ENCODE measurements at places on chromosomes 16 and 17.

- no peak for DNase-seq
Observed at GRCh38 chr17:59941131-59941530, 23.4 kb downstream of the RNFT1 start.

DNA sequence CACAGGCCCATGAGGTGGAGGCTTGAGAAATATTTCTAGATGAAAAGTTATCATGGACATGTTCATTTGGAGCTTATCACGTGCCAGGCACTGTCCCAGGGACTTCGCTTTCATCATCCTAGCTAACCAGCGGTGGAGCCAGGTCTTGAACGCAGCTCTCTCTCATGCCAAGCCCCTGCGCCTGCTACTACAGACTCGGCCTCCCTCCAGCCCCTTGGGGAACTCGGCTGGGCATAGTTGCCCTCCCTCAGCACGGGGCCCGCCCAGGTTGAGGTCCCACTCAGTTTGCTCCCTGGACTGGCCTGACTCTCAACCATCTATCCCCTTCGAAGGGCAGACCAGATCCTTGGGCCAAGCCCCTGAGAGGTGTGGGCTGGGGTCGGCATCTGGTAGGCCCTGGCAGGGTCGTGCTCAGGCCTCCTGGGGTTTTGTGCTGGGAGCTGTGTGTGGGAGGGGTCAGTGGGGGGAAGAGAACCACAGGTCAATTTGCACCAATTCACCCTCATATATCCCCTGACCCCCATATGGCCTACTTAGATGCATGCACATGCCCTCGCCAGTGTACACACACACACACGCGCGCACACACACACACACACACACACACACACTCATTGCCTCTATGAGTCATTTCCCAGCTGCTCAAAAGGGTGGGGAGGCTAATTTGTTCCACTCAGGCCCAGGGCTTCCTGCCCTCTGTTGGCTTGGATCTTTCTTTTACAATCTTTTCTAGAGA is 12.1 kb upstream of the SCN4A start:
- peak; percentile 81 for DNase-seq

- DNase-seq: peak; percentile 4
Observed at GRCh38 chr17:5630434-5630833, 46.1 kb upstream of the NLRP1 start.

DNA sequence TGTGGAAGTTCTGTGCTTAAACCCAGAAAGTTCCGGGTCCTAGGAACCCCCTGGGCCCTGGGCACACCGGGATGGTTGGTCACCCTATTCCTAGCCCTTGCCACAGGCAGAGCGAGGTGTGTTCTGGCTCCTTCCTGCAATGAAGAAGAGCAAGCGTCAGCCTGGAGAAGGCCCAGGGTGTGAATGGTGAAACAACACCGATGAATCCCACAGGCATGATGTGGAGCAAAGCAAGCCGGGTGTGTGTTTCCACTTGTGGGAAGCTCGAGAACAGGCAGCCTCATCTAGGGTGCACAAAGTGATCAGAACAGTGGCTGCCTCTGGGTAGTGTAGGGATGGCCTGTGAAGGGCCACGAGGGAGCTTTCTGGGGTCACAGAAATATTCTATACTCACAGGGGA is 13.8 kb downstream of the KCNG4 start:
- DNase-seq: no peak

All from A172 (cell line).